ENCODE measurements at places on chromosomes 16 and 17. TPM values are rescaled to one million over a fixed set of nuclear protein-coding genes. Genes with fewer than 3 reads are reported as not detected.

GRCh38 chr17:41322094-41322902, 6.8 kb upstream of the KRTAP17-1 start:
- DNase-seq, result peak; percentile 29

The ZP2 gene
- polyA plus RNA-seq, result 0.26 TPM

The DBF4B gene
- 8.0 TPM for polyA plus RNA-seq

DNA sequence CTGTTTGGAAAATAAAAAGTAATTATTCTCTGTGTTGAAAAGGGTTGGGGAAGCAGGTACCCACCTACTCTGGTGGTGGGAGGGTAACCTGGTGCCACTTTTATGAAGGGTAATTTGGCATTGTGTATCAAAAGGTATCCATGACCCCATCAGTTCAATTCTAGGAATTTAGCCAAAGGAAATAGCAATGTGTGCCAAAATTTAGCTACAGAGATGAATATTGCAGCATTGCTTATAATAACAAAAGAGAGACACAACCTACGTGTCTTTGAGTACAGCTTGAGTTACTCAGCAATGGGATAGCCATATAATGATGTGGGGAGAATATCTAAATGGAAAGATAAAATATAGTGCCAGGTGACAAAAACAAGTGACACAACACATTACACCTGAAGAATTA, 170.7 kb downstream of the NTN1 start:
- DNase-seq, result no peak

- no peak for DNase-seq
These were observed 14.8 kb upstream of the MTMR4 start for GRCh38 chr17:58529275-58529674.

The SP6 gene
- 0.77 TPM for polyA plus RNA-seq

The RGS9 gene
- polyA plus RNA-seq, result 3.5 TPM

DNA sequence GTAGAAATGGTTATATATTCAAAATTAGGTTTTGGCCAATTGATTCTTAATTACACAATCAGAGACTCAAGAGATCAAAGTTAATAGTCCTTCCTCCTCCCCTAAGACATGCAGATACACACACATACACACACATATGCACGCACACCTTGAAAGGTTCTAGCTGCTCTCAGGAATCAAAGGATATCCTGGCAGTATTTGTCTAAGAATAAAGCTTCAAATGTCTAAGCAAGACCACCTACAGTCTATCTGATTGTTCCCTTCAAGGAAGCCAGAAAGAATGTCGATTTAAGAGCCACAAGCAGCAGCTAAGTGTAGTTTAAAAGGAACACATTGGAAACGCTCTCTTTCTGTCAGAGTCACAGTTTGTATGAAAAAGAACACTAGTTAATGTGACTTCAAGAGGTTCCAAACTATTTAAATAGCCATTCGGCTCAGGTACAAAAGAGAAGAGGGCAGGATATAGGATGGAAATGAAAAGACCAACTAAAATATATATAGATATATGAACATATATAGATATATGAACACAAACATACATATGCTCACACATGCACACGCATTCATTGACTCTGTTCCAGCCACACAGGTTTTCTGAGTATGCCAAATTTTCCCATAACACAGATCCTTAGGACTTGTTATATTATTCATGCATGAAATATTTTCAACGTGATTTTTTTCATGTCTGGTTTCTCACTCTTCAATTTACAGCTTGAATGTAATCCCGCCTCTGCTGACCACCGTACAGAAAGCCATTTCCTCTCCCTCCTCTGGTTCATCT, 79.0 kb downstream of the CDH8 start:
- no peak for DNase-seq

DNA sequence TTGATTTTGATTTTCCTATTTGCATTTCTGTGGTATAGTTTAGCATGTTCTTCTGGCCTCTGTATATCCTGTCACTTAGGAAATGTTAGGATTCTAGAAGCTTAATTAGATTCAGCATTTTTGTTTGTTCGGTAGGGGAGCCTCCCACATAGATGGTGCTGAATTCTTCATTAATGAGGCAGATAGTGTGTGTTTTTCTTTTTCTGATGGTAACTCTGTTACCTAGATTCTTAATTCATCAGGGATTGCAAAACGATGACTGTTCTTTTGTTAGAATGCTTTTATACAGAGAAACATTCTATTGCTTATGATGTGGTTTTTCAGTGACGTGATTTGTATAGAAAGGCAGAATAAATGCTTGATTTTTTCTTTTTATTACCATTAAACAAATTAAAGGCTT, 19.0 kb downstream of the BANP start:
- no peak for DNase-seq

DNA sequence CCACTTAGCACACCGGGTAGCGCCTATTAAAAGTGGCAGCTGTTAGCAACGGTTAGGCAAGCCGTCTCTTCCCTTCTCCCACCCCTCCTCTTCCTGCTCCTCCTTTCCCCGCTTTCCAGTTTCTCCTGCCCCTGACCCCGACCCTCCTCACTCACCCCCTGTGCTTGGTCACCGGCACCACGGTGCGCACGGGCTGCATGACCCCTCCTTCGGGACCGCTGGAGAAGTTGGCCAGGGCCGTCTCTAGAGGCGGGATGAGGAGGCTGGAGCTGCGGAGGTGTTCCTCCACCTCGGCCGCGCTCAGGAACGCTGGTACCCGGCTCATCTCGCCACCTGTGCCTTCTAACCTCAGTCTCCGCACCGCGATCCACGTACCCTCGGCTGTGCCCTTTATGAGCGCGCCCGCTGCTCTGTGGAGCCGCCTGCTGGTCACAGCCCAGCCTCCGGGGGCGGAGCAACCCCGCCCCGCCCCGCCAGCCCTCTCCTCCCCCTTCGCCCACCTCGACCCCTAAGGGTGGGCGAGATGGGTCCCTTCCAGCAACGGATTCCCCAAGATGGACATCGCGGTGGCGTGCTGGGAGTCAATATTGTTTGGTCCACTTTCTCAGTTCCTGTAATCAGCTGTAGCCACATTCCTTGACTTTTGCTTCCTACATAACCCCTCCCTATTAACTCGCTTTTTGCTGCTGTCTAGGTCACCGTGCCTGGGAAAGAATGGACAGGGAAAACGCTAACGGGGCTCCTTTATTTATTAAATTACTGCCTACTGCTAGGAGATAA, at the start of gene CRYM:
TSS of gene CRYM (minus strand) at position 364 of the 780 bp plus-strand sequence. CDS start at position 325, 39 bp downstream.
- no peak for DNase-seq

GRCh38 chr16:31331141-31331764, 23.7 kb upstream of the ITGAX start:
- DNase-seq, result no peak

GRCh38 chr17:74325743-74326379, at the start of gene KIF19:
TSS of gene KIF19 (plus strand) at chr17:74326226. CDS start at chr17:74326350, 124 bp downstream.
- peak; percentile 66 for DNase-seq

GRCh38 chr16:4745274-4745569, 10.9 kb downstream of the DNAAF8 start:
- DNase-seq, result no peak

- no peak for DNase-seq
These were observed 17.1 kb downstream of the RND2 start for GRCh38 chr17:43042025-43042628.

The TP53TG3E gene
- polyA plus RNA-seq, result not detected

GRCh38 chr17:44587339-44587738, 30.1 kb downstream of the FZD2 start:
- peak; percentile 88 for DNase-seq

DNA sequence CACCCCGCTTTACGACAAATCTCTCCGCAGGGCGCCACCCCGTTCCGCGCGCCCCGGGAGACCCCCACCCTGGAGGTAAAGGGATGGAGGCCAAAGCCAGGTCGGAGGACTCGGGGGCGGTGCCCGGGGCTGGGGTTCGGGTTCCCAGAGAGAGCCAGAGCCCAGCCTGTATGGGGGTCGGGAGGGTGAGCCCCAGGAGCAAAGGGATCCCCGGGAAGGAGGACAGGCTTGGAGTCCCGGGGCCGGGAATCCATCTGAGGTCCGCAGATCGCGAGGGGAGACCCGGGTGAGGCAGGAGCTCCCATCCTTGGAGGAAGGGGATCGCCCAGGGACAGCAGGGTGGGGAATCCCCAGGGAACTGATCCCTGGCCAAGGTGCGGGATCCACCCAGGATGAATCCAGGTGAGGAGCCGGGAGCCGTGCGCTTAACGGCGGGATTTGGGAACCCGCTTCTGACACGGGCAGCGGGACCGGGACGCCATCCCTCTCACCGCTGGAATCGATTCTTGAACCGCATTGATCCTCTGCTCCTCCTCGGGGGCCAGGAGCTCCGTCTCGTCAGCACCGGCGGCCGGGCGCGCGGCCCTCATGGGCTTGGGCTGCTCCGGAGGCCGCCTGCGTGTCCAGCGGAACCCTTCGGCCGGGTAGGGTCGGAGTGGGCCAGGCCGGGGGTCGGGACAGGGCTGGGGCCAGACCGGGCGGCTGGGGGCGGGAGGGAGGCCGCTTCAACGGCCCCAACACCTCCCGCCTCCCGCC, at the start of gene MMD:
TSS of gene MMD (minus strand) at position 657 of the 756 bp plus-strand sequence. CDS start at position 517, 140 bp downstream.
- DNase-seq, result no peak

The PITPNM3 gene
- polyA plus RNA-seq, result 5.3 TPM

DNA sequence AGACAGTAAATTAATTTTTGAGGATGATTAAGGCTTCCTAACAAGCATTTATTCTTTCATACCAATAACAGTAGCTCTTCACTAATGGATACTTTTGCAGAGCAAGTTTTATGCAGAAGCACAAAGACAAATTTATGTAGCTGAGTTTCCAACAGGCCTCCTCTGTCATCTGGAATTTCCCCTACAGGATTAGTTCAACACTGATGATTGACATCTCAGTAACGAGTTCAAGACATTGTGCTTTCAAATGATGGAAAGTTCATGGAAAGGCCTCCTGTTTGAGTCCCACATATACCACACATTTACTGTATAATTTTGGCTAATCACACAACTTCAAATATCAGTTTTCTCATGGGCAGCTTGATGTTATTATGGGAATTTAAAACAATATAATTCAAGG, 40.6 kb downstream of the ABCA10 start:
- no peak for DNase-seq
